ENCODE measurements at places on chromosomes 5 and 9. TPM values are rescaled to one million over a fixed set of nuclear protein-coding genes. Genes with fewer than 3 reads are reported as not detected.

The SOHLH1 gene
- not detected for total RNA-seq

The INSL4 gene
- total RNA-seq, result not detected

The IRX1 gene
- total RNA-seq, result 11.8 TPM

The URM1 gene
- 57.0 TPM for total RNA-seq

The FGFR4 gene
- 1.7 TPM for total RNA-seq

The COL27A1 gene
- total RNA-seq, result 44.8 TPM

The HRCT1 gene
- 3.7 TPM for total RNA-seq

The PTPN3 gene
- 4.7 TPM for total RNA-seq

The DAPK1 gene
- 294 TPM for total RNA-seq

The CCDC180 gene
- 14.5 TPM for total RNA-seq

The SLC34A3 gene
- total RNA-seq, result not detected

The MZB1 gene
- not detected for total RNA-seq

Data from osteocyte (in vitro differentiated cells).